ENCODE measurements at places on chromosomes 11 and 22. TPM values are rescaled to one million over a fixed set of nuclear protein-coding genes. Genes with fewer than 3 reads are reported as not detected.

Gene PI4KA
- 67.2 TPM for total RNA-seq

Gene LINC01488
- not detected for total RNA-seq

- H3K36me3 ChIP-seq = peaks cover 3% of the 10 kb centered on the region
- no peak for DNase-seq
- no peaks in the 10 kb centered on the region for H3K27me3 ChIP-seq
- no peak overlapping the region for H3K27ac ChIP-seq
- H3K4me3 ChIP-seq = no peak overlapping the region
Observed at GRCh38 chr11:112238041-112238440, 11.8 kb downstream of the PTS start.

DNA sequence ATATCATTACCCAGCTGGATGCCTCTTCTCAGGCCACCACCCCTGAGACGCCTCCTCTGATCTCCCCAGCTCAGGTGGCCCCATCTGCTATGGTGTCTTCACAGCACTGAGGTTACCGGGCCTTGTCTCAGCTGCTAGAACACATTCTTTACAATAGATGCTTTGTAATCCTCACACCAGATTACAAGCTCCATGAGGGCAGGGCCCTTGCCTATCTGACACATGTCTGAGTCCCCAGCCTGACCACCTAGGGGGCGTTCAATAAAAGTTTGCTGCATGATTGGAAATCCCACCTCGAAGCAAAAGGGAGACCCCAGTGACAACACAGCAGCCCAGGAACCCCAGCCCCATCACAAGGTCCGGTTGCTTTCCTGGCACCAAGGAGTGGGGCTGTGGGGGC, 2.0 kb downstream of the MACROD1 start:
- H3K27ac ChIP-seq = no peak overlapping the region
- H3K27me3 ChIP-seq = no peaks in the 10 kb centered on the region
- DNase-seq = no peak
- no peaks in the 10 kb centered on the region for H3K36me3 ChIP-seq
- peaks cover 12% of the 10 kb centered on the region for H3K4me1 ChIP-seq

DNA sequence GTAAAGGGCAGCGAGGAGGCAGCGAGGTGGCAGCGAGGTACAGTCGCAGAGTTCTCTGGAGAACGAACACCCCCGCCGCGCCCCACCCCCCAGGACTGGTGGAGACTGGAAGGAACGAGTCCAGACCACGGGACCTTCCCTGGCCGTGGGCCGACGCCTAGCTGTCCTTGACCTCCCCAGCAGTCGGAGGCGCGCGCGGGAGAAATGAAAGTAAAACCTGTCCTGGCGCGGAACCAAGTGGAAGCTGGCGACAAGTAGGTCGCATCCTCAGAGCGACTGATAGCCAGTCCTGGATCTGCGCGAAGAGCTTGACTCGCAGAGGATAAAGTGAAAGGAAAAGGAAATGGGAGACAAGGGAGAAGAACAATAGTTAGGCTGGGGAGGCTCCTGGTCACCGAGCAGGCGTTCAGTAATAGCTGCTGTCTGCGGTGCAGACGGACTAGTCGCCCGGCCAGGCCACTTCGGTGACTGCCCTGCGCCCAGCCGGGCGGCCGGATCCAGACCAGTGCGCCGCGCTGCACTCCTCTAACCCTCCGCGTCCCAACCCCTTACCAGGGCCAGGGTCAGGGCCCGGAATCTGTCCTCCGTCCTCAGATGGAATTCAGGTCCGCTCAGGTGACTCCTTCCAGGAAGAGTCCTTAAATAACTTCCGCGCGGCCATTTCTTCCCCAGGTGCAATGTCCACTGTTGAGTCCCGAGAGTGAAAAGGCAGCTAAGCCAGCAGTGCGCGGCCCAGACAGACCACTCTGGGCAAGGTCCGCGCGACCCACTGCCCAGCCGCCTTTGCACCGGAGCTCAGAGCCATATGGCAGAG, 1.9 kb upstream of the ADM start:
- H3K4me3 ChIP-seq = peak overlapping the region; percentile 64
- peak; percentile 83 for DNase-seq
- H3K36me3 ChIP-seq = 0 out of 2 replicates have a peak, but pooled peaks cover 2% of the 10 kb centered on the region
- peak overlapping the region; percentile 81 for H3K27ac ChIP-seq
- H3K4me1 ChIP-seq = peaks cover 8% of the 10 kb centered on the region

- H3K27me3 ChIP-seq = no peaks in the 10 kb centered on the region
- H3K4me3 ChIP-seq = no peak overlapping the region
- 0 out of 2 replicates have a peak, but pooled peaks cover 4% of the 10 kb centered on the region for H3K4me1 ChIP-seq
- no peaks in the 10 kb centered on the region for H3K36me3 ChIP-seq
Observed at GRCh38 chr11:71336176-71336995, 84.0 kb upstream of the SHANK2 start.

GRCh38 chr11:46064221-46064620, 57.0 kb downstream of the PHF21A start:
- no peaks in the 10 kb centered on the region for H3K27me3 ChIP-seq
- no peak overlapping the region for H3K27ac ChIP-seq
- no peak overlapping the region for H3K4me3 ChIP-seq
- H3K4me1 ChIP-seq = no peaks in the 10 kb centered on the region
- DNase-seq = no peak

Gene TLCD5
- total RNA-seq = 11.8 TPM

Measured in Caco-2 (cell line).